ENCODE measurements at places on chromosomes 5 and 9.

GRCh38 chr5:31833710-31834109, 194.8 kb downstream of the PDZD2 start:
- no peak for DNase-seq

- DNase-seq, result peak; percentile 80
Observed at GRCh38 chr9:12702160-12702758, 9.1 kb downstream of the TYRP1 start.

DNA sequence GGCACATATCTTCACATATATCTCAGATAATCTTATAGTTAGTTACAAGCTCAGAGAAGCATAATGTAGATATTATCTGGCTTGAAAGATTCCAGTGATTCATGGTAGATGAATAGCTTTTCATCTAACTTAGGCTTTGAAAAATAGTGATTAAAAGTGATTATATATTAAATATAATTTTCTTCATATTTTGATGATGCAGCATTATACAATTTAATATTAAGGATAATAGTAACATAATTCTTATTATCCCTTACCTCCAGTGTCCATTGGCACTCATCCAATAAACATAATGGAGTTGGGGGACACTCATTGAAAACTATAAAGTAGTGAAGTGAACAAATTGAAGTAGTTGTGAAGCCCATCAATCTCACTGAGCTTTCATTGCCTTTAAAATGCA, 35.8 kb downstream of the NMUR2 start:
- DNase-seq, result no peak

DNA sequence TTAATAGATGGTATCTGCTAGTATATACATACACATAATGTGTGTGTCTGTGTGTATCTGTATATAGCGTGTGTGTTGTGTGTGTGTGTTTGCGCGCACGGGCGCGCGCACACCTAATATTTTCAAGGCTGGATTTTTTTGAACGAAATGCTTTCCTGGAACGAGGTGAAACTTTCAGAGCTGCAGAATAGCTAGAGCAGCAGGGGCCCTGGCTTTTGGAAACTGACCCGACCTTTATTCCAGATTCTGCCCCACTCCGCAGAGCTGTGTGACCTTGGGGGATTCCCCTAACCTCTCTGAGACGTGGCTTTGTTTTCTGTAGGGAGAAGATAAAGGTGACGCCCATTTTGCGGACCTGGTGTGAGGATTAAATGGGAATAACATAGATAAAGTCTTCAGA, 757 bp downstream of the FXN start:
- peak; percentile 18 for DNase-seq

DNA sequence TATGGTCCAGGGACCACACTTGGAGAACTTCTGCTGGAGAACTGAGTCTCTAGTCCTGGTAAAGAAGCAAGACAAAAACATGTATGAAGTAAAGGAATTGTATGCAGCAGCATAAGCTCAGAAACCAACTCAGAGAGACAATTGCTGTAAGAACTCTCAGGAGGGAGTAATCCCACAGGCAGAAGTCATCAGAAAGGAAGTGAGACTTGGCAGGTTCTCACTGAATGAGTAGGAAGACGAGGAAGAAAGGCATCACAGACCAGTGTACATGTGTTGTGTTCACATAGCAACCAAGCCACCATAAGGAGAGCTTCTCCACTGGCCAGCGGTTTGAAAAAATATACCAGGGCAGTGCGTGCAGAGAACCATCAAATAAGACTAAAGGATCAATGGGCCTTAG, 57.9 kb upstream of the FST start:
- no peak for DNase-seq

- DNase-seq, result no peak
Observed at GRCh38 chr9:87305151-87305550, 192.5 kb upstream of the DAPK1 start.

DNA sequence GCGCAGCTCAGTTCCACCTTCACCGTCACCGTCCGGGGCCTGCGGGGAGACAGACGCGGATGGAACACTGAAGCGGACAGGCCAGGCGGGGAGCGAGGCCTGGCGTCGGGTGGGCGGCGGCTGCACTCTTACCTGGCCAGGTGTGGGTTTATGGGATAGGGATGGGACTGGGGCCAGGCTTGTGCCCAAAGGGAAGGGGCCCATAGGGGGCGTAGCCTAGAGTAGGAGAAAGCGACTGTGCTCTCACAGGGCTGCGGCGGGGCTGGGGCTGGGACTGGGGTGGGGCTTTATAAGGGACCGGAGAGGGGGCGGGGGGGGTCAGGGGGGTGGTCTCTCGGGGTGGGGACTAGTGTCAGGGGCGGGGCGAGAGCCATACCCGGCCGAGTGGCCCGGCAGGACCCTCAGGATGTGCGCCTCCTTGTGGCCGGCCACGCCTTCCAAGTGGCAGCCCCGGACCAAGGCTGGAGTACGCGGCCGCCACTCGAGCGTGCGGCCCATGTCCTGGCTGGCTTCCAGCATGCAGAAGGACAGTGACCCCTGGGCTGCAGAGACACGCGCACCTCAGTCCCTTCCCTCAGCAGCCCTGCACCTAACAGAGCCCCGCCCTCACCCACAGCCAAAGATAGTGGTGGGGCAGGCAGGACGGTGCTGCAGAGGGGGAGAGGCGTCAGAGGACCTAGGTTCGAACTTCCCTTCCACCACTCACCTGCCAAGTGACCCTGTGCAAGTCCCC, 22.8 kb downstream of the FPGS start:
- DNase-seq, result peak; percentile 92

DNA sequence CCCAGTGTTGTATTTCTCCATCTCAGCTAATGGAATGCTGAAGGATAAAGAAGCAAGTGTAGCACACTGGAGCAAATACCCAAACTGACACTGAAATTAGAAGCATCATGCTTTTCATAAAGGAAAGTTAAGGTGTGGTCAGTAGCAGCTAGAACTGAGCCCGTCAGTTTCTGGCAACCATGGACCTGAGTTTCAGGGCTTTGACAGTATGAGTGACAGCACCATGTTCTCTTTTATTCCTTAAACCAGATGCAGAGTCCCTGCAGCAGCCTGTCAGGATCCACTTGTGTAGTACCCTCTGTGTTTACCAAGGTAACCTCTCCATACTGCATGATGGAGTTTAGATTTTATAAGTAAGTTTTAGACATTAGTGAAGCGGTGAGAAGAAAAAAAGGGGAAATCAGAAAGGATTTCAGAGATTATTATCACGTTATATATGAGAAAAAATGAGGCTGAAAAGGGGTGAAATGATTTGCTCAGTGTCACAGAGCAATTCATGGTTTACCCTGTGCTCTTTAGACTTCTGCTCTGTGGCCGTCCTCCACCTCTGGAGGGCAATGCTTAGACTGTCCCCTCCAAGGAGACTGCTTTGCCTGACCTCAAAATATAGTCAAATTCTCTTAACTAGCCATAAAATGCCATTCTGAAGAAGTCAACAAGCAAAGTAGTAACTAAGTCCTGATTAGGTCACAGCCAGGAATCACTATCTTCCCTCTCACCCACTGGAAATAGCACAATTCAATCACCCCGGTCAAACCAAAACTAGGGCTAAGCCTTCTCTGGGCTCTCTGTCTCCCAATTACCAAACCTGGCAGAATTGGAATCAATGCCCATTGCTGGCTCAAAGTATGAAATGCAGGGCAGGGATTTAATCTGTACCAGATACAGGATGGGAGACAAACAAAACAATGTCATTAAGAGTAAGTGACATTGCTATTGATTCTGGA, 10.5 kb upstream of the MYOT start:
- DNase-seq, result no peak

- no peak for DNase-seq
Observed at GRCh38 chr5:7096294-7096693, 299.6 kb upstream of the ADCY2 start.

- DNase-seq, result peak; percentile 84
Observed at GRCh38 chr9:84697509-84698114, 28.1 kb downstream of the NTRK2 start.

- no peak for DNase-seq
Observed at GRCh38 chr9:3740690-3741419, 215.1 kb upstream of the RFX3 start.

GRCh38 chr5:16549491-16550206, 67.1 kb downstream of the RETREG1 start:
- DNase-seq, result no peak

GRCh38 chr9:75851917-75852316, 38.6 kb upstream of the PCSK5 start:
- DNase-seq, result no peak

DNA sequence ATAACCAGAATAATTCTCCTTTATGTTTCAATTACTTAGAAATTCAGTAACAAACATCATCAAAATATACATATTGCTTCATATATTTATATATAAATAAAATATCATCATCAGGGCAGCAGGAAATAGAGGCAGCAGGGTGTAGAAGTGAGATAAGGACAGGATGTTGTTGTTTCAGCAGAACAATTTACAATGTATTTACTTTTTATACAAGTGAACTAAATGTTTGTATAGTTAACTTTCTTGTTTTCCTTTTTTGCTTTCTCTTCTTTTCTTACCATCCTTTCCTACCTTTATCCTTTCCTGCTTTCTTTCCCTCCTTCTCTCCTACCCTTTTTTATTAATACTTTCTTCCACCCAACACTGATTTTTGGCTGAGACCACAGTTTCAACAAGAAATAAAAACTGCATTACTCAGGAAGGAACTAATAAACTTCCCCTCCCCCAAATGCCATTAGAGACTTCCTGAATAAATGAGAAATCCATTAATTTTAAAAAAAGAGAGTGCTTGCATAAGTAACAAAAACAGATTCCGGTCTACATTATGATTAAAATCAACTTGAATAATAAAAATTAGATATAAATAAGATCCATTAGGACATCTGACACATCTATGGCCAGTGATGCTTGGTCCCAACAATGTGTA, 159.8 kb upstream of the ACOT12 start:
- DNase-seq, result no peak

DNA sequence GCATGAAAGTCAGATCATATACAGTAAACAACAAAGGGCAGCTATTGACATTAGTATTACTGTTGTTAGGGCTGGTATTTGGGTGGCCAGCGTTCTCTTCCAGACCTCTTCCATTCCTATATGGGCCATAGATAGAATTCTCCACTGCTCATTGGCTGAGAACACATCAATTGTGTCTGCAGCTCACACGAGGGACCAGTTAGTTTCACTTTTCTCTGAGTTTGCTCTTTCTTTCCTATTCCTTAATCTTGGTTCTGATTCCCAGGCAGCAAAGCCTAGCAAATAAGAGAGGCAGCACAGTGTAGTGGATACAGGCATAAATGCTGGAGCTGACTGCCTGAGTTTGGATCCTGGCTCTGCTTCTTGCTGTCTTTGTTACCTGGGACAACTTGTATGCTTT, 476.4 kb downstream of the SPOCK1 start:
- no peak for DNase-seq

DNA sequence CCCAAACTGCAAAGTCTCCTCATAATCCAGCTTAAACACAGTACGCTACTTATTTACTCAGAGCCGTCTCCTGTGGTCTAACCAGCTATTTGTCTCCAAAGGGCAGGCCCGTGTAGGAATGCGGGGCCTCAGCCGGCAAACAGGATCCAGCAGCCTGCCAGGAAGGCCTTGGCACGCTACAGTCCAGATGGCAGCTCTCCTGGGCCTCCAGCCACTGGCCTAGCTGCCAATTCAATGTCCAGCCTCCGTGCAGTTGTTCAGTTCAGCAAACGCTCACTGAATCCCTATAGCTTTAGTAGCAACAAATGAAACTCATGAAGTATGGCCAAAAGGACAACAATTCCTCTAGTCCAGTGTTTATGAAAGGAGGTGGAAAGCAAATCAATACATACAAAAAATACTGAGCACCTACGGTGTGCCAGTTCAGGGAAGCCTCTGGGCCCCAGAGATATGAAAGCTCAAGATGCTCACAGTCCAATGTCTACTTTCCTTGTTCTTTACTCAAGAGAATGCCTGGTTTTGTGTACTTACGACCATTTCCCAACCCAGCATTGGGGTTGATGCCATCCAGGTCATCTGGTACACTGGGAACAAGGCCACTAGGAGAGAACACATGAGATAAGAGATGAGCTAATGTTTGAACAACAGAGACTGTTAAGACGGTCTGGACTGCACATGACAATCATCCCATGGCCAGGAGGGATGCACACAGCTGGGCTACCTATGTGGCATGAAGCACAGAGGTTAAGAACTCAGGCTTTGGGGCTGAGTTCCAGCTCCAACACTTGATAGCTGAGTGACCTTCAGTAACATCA, 8.3 kb downstream of the CDK5RAP2 start:
- no peak for DNase-seq

DNA sequence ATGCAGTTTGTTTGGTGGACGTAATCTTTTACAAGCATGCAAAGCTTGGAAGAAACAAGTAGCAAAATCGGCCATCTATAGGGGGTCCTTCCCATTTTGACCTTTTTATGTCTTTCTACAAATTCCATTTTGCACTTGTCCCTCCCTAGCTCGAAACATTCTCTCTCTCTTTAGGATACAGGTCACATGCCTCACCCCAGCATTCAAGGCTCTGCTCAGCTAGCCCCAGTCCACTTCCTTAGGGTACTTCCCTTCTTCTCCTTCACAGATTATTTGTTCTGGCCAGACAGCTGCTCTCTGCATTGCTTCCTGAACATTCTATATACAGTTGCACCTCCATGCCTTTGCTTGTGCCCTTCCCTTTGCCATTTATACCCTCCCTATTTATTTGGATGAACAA, 31.7 kb upstream of the TRIM14 start:
- no peak for DNase-seq

- DNase-seq, result no peak
Observed at GRCh38 chr9:32884482-32884881, 101.1 kb downstream of the TMEM215 start.

GRCh38 chr5:9343146-9343850, 202.6 kb downstream of the SEMA5A start:
- DNase-seq, result no peak
